Panc1 (cell line): ENCODE measurements at places on chromosomes 2 and 18. TPM values are rescaled to one million over a fixed set of nuclear protein-coding genes. Genes with fewer than 3 reads are reported as not detected.

Gene LIMS4
- 0.51 TPM for total RNA-seq

Gene C2orf80
- not detected for total RNA-seq

Gene HOXD3
- total RNA-seq, result 1.8 TPM

Gene FAP
- total RNA-seq, result not detected

Gene CKAP2L
- 27.0 TPM for total RNA-seq

Gene MOCOS
- 3.0 TPM for total RNA-seq

DNA sequence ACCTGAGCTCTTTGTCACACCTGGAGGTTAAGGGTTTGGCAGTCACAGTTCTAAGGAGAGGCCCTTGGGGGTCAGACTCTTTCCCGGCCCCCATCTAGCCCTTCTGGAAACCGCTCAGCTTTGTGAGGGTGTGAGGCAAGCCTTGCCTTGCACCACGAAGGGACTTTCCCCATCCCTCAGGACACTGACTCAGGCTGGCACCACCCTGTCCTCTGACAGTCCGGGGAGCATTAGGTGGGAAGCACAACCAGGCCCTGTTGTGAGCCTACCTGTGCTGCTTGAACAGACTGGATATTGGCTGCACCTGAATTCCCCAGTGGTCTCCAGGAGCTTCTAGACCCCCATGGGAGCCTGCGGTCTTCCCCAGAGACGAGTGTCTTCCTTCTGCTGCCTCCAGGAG, 47.0 kb upstream of the GBX2 start:
- no peak overlapping the region for H3K27ac ChIP-seq
- H3K36me3 ChIP-seq, result no peaks in the 10 kb centered on the region
- H3K4me3 ChIP-seq, result no peak overlapping the region
- H3K27me3 ChIP-seq, result no peaks in the 10 kb centered on the region

DNA sequence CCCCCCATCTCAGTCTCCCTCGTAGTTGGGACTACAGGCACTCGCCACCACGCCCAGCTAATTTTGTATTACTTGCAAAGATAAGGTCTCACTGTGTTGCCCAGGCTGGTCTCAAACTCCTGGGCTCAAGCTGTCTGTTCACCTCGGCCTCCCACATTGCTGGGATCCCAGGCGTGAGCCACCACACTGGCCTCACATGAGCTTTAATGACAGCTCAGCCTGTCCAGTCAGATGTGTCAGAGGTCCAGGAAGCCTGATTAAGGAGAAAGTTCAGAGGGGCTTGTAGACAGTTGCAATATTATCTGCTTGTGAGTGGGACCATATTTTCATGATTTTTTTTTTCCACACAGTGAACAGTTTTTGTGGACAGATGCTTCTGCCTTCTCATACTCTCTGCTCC, 82.0 kb downstream of the LIMS1 start:
- no peaks in the 10 kb centered on the region for H3K27me3 ChIP-seq
- H3K36me3 ChIP-seq, result no peaks in the 10 kb centered on the region
- H3K27ac ChIP-seq, result peak overlapping the region; percentile 97
- no peak overlapping the region for H3K4me3 ChIP-seq

GRCh38 chr2:238415036-238415764, 11.5 kb upstream of the ASB1 start:
- DNase-seq, result no peak
- no peak overlapping the region for H3K4me3 ChIP-seq
- no peaks in the 10 kb centered on the region for H3K27me3 ChIP-seq
- H3K4me1 ChIP-seq, result no peaks in the 10 kb centered on the region
- no peak overlapping the region for H3K27ac ChIP-seq
- H3K36me3 ChIP-seq, result no peaks in the 10 kb centered on the region

DNA sequence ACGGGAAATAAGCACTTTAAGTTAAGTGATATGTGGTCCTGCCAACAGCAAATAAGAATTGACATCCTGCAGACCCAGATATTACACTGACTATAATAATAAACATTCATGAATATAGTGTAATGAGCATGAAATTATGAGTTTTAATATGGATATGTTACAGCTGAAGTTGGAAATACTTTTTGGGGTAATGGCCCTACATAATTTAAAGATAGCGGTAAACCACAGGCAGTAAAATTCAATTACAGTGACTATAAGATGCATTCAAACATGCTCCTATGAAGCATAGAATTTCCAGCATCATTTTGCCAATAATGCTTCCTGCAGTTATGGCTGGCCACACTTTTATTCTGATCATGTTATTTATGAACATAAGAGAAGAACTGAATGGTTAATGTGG, 49.4 kb upstream of the LRRTM4 start:
- no peak overlapping the region for H3K27ac ChIP-seq
- no peaks in the 10 kb centered on the region for H3K4me1 ChIP-seq
- H3K4me3 ChIP-seq, result no peak overlapping the region
- DNase-seq, result no peak
- H3K36me3 ChIP-seq, result no peaks in the 10 kb centered on the region
- H3K27me3 ChIP-seq, result no peaks in the 10 kb centered on the region

GRCh38 chr2:45612285-45612684, 1.2 kb upstream of the SRBD1 start:
- H3K4me3 ChIP-seq, result no peak overlapping the region
- no peak for DNase-seq
- peaks cover 18% of the 10 kb centered on the region for H3K4me1 ChIP-seq
- peak overlapping the region; percentile 85; the same call in 1 of the 2 replicates for H3K27ac ChIP-seq
- H3K27me3 ChIP-seq, result no peaks in the 10 kb centered on the region

DNA sequence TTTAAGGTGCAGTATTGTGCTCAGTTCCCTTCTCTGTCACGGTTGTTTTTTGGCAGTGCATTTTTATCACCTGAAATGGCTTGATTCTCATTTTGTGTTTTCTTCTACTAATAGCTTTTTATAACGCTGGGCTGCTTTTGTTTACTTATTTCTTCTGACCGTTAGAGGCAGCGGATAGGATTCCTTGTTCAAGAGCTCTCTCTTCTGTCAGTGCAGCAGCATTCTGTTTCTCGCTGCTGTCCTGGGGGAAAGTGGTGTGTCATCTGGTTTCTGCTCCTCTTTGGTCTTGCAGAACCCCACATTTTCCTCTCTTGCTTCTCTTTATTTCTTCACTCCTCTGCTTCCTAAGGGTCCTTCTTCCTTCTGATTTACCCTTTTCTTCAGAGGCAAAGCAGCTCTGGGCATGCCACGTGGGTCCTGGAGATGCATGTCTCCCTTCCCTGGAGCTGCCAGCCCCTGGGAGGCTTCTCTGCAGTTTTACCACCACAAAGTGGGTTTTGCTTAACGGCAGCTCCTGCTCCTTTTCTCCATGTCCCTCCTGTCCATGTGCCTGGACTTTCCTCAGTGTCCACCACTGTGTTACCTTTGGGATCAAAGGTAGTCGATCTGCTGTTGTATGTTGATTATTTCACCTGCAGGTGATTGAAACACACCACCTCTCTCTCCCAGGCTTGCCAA, 47.3 kb upstream of the SNTG2 start:
- no peak for DNase-seq
- H3K27ac ChIP-seq, result no peak overlapping the region
- H3K27me3 ChIP-seq, result no peaks in the 10 kb centered on the region
- no peaks in the 10 kb centered on the region for H3K36me3 ChIP-seq

- DNase-seq, result no peak
- H3K27ac ChIP-seq, result no peak overlapping the region
- H3K36me3 ChIP-seq, result no peaks in the 10 kb centered on the region
- H3K4me1 ChIP-seq, result no peaks in the 10 kb centered on the region
- no peak overlapping the region for H3K4me3 ChIP-seq
- peaks cover 5% of the 10 kb centered on the region; the same call in 1 of the 2 replicates for H3K27me3 ChIP-seq
Measured at GRCh38 chr2:110973262-110973661, 147.5 kb upstream of the BCL2L11 start.

- H3K27me3 ChIP-seq, result no peaks in the 10 kb centered on the region
- no peaks in the 10 kb centered on the region for H3K36me3 ChIP-seq
- no peak overlapping the region for H3K4me3 ChIP-seq
- no peak overlapping the region for H3K27ac ChIP-seq
- no peak for DNase-seq
Measured at GRCh38 chr2:237886685-237887481, 27.5 kb downstream of the RAMP1 start.

- 0 out of 2 replicates have a peak, but pooled peaks cover 2% of the 10 kb centered on the region for H3K27me3 ChIP-seq
- H3K36me3 ChIP-seq, result no peaks in the 10 kb centered on the region
Measured at GRCh38 chr2:160934263-160934662, 226.0 kb upstream of the TANK start.

DNA sequence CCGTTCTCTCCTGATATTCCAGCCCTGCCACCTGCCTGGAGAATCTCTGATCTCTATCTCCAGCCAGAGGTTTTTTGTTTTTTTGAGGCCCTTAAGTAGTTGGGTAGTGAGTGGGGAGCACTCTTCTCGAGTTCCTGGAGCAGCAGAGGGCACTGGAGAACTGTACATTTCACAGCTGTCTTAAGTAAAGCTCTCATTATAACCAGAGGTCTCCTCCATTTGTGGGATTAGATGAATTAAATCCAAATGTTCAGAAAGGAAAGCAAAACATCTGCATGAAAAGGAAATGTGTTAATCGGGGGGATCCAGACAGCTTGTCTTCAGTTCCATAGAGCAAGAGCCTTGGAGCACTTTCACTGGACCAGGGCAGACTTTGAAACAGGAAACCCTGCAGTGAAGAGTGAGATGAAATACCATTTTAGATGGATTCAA, 32.8 kb downstream of the AOX1 start:
- H3K4me3 ChIP-seq, result no peak overlapping the region
- H3K36me3 ChIP-seq, result no peaks in the 10 kb centered on the region
- H3K27me3 ChIP-seq, result no peaks in the 10 kb centered on the region
- no peak overlapping the region for H3K27ac ChIP-seq

- H3K27ac ChIP-seq, result no peak overlapping the region
- no peaks in the 10 kb centered on the region for H3K36me3 ChIP-seq
- no peaks in the 10 kb centered on the region for H3K27me3 ChIP-seq
Measured at GRCh38 chr2:54767921-54768320, 44.5 kb downstream of the EML6 start.

GRCh38 chr2:3377279-3377611, 373 bp downstream of the EIPR1 start:
- peak overlapping the region; percentile 98 for H3K27ac ChIP-seq
- H3K4me3 ChIP-seq, result peak overlapping the region; percentile 98
- no peak for DNase-seq
- no peaks in the 10 kb centered on the region for H3K27me3 ChIP-seq
- peaks cover 17% of the 10 kb centered on the region for H3K36me3 ChIP-seq

DNA sequence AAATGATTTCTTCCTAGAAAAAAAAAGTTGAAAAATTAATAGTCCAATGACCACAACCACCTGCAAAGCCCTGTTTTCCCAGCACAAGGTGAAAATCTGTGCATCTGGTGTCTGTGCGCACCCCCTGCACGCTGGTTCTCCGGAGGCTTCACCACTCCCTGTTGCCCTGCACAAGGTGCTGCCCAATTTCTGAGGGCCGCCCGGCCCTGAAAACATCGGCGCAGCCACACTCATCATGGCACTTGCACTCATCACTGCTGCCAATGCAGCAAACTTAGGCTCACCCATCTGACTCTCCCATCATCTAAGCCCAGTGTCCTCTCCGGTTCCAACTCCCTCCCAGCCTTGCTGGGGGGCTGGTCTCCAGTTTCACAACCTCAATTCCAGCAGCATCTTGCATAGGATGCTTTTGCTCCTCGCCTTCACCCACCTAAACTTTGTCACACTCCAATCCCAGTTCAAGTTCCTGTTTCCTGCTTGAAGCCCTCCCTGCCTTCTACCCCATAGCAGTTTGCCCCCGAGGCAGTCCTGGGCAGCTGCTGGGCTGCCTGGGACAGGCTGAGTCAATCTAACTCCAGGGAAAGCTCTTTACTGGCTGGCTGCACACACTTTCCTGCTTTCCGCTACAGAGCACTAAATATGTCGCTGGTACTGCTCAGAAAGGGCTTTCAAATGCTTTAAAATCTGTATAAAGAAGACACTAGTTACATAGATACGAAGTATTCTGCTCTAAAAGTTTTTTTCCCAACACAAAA, 522.5 kb upstream of the ID2 start:
- H3K27ac ChIP-seq, result no peak overlapping the region
- no peaks in the 10 kb centered on the region for H3K27me3 ChIP-seq
- no peaks in the 10 kb centered on the region for H3K36me3 ChIP-seq

- no peak overlapping the region for H3K4me3 ChIP-seq
- peaks cover 26% of the 10 kb centered on the region for H3K27me3 ChIP-seq
- no peak overlapping the region for H3K27ac ChIP-seq
- DNase-seq, result no peak
- H3K4me1 ChIP-seq, result no peaks in the 10 kb centered on the region
Measured at GRCh38 chr2:64222351-64222750, 78.1 kb upstream of the PELI1 start.

GRCh38 chr2:86012007-86012712, 93.5 kb downstream of the POLR1A start:
- no peak overlapping the region for H3K4me3 ChIP-seq
- H3K27ac ChIP-seq, result no peak overlapping the region
- no peak for DNase-seq

DNA sequence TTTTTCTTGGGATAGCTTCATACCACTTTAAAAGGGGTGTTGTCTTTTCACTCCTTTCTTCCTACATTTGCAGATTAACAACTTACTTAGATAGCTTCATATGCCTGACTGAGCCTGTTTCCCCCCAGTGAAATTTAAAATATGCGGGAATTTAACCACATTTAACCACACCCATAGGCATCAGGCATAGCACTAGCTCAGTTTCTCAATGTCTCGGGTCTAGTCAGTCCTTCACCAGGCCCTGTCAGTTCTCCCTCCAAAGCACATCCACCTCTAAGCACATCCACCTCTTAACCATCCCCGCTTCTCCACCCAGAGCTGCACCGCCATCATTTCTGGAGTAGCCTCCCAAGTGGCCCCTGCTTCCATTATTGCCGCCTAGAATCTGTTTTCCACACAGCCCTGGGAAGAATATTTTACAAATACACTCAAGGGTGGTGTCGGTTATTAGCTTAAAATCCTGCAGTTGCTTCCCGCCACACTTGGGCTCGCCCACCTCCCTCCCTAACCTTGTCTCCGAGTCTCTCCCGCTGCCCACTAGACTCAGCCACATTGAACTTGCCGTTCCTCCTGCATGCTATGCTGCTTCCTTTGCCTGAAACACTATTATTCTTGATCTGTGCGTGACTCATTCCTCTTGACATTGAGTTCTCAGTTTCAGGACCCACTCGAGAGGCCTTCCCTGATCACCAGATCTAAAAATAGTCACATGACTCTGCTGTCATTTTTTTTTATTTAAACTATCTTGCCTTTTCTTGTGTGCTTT, 68.3 kb downstream of the SPTBN1 start:
- no peaks in the 10 kb centered on the region for H3K27me3 ChIP-seq
- peaks cover 15% of the 10 kb centered on the region for H3K4me1 ChIP-seq
- H3K27ac ChIP-seq, result no peak overlapping the region
- no peak for DNase-seq
- H3K36me3 ChIP-seq, result peaks cover 5% of the 10 kb centered on the region; the same call in 1 of the 2 replicates

DNA sequence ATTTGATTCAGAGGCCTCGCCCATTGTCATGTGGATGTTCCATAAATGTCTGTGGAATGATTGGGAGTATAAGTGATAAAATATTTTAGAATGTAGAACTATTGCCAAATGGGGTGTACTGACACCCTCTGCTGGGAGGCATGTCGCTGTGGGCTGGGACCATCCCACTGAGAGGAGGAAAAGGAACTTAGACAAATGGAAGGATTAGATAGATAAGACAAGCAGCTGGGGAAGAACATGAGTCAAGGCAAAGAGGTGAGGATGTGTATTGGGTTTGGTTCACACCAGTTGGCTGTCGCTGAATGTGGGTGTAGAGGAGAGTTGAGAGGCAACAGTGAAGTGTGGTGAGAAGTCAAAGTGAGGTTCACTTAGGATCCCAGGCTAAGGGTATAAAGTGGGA, 4.0 kb downstream of the C2orf74 start:
- no peaks in the 10 kb centered on the region for H3K36me3 ChIP-seq
- DNase-seq, result no peak
- H3K27me3 ChIP-seq, result no peaks in the 10 kb centered on the region
- no peaks in the 10 kb centered on the region for H3K4me1 ChIP-seq
